ENCODE measurements at places on chromosomes 16 and 17.

DNA sequence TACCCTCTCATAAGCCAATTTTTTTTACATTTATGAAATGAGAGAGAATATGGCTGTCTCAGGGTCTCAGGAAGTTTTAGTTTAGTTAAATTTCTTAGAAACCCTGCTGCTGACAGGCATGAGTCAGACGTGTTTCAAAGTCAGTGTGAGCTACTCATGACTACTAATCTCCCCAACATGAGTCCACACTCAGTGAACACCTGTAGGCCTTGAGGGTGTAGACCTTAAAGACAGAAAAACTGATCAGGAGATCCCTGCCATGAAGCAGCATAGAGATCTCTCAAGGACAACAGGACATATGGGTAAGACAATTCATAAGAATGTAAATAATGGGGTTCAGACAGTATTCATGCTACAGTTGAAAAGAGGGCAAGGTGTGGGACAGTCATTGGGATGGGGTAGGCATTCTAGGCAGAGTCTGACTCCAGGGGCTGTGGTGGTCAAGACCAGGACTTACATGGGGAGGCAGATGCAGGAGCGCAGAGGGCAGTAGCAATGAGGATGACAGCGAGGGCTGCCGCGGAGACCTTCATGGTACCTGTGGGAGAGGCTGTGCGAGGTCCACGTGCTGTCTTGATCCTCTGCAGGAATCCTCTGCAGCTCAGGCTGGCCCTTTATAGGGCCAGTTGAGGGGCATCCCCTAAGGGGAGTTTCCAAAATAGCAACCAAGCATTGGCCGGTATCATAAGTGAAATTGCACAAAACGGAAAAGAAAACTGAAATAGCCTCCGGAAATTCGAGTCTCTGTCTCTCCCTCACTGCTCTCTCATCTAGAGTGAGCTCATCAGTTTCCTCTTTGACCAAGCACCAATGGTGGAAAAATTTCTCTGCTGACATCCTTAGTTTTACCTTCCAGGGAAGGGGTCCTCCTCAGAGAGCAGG is at the start of gene CCL5:
Gene CCL5 (minus strand): TSS at position 588 of the 882 bp plus-strand sequence.
- DNase-seq, result no peak

- DNase-seq, result peak; percentile 26
Measured at GRCh38 chr17:29368926-29369325, 21.2 kb upstream of the TAOK1 start.

DNA sequence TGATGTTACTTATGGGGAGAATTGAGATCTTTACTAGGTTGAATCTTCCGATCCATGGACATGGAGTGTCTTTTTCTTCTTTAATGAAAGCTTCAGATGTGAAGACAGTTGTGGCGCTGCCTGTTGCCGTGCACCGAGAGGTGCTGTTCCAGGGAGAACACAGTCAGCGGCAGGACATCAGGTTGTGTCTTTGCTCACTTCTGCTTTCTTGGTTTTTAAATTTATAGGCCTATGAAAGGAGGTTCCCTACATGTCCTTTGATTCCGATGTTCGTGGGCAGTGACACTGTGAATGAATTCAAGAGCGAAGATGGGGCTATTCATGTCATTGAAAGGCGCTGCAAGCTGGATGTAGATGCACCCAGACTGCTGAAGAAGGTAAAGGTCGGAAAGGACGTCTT is 49.8 kb downstream of the SEC14L1 start:
- no peak for DNase-seq

GRCh38 chr16:1347286-1347855 is 4.3 kb downstream of the TSR3 start:
- no peak for DNase-seq

- no peak for DNase-seq
Measured at GRCh38 chr17:27560668-27561067, 70.3 kb upstream of the LGALS9 start.

DNA sequence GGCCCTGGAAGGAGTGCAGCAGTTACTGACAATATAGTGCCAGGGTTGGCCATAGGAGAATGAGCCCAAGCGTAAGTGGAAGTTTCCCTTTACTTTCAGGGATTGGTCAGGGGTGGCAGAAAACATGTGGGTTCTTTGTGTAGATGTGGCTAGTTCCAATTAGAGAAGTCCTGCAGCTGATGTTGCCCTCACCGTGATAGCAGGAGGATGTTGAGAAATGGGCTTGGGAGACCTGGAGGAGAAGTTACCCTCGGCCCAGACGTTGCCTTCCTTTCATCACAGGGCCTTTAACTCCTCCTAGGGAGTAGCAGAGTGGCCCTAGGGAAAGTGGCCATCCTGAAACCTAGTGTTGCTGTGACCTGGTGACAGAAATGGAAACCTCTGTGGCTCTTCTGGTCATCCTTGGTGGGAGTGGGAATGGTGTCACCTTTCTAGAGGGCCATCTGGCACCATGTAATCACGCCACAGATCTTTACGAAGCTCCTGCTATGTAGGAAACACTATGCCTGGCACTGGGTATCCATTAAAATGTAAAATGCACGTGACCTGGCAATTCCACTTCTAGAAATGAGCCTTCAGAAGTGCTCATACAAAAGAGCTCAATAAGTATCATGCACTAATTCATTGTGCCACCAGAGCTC is 6.7 kb downstream of the TMEM92 start:
- DNase-seq, result no peak

- DNase-seq, result peak; percentile 33
Measured at GRCh38 chr17:82105882-82106687, 8.0 kb upstream of the FASN start.

DNA sequence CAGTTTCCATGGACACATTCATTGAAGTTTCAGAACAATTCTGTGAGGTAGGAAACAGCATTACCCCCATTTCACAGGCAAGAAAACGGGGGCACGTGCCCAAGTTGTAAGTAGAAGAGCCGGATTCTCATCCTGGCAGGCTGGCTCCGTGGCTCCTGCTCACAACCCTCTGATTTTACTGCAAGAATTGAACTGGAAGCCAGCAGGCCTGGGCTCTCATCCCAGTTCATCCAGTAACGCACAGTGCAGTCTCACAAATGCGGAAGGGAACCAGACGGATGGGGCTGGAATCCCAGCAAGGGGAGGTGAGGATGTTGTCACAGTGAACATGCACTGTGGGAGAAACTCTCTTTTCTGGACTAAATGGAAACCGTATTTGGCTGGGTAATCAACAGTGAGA is 40.7 kb upstream of the DOC2B start:
- DNase-seq, result no peak

Measured in fibroblast of skin of scalp (primary cell).